ENCODE measurements at places on chromosomes 11 and 22.

- DNase-seq, result no peak
Observed at GRCh38 chr11:70498171-70498571, 99.8 kb downstream of the CTTN start.

DNA sequence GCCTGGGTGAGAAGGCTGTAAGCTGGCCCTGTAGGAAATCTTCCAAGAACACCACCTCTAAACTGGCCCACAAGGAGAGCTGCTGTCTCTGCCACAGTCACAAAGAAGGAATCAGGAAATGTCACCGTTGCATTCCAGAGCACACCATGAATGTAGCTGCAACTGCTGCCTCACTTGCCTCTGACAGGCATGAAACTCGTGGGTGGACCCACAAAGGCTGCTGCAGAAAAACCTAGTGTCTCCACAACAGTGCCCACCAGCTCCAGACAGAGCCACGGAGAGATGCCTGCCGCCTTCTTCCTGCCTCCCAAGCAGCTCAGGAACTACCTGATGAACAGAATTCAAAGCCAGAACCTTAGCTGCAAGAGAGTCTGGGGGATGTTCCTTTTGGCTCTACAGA lies 10.5 kb downstream of the DNAJB13 start:
- no peak for DNase-seq

DNA sequence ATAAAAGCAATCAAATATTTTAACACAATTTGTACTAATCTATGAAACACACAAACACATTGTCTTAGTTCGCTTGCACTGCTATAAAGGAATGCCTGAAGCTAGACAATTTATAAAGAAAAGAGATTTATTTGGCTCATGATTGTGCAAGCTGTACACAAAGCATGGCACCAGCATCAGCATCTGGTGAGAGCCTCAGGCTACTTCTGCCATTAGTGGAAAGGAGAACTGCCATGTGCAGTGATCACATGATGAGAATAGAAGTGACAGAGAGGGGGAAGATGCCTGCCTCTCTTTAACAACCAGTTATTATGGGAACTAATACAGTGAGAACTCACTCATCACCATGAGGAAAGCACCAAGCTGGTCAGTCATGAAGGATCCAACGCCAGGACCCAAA lies 105.1 kb downstream of the GUCY1A2 start:
- no peak for DNase-seq

GRCh38 chr11:117490911-117491310 lies 163.3 kb downstream of the CEP164 start:
- DNase-seq, result no peak

DNA sequence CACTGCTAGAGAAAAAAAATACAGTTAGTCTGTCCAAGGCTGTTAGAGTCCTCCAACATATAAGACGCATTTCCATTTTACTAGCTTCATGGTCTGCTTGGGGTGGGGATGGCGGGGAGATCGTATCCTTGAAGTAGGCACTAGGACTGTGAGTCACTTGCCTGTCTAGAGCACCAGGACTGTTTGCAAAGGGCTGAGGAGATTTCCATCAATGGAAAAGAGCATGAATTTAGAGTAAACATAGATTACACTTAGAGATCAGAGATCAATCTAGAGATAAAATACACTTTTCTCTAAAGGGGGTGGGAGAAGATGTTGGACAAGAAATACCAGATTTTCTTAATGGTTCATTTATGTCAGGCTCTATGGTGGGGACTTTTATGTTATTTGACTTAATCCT lies 1.7 kb upstream of the MS4A7 start:
- DNase-seq, result no peak

DNA sequence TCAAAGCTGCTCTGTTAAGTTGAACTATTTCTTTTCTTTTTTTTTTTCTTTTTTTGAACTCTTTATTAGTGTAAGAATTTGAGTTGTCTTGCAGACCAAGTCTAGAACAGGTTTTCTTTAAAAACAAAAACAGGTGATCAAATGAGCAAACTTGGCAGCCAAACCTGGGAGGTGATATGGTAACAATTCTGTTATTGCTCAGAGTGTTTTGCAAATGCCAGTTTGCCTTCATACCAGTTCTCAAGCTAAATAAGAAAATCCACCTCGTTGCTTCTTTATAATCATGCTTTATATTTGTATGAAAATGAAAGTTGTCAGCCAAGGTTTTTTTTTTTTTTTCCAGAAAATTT lies 76.9 kb downstream of the DEPDC5 start:
- no peak for DNase-seq

- DNase-seq, result no peak
Observed at GRCh38 chr11:20075627-20076026, 84.6 kb downstream of the DBX1 start.

DNA sequence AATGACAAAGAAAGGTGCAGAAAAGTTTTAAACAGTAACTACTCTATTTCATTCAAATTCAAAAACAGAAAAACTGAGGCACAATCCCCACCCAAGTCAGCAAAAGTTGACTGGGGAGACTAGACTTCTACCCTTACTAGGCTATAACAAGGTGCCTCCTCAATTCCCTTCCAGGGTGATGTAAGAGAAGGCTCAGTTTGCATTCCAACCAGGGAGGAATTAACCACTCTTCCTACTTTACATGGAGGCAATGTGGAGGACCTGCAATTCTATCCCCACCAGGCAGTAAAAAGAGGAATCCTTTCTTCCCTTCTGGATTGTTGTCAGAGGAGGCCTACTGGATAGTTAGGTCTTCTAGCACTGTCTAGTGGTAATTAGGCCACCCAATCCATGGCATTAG lies 26.1 kb downstream of the TYR start:
- DNase-seq, result no peak

DNA sequence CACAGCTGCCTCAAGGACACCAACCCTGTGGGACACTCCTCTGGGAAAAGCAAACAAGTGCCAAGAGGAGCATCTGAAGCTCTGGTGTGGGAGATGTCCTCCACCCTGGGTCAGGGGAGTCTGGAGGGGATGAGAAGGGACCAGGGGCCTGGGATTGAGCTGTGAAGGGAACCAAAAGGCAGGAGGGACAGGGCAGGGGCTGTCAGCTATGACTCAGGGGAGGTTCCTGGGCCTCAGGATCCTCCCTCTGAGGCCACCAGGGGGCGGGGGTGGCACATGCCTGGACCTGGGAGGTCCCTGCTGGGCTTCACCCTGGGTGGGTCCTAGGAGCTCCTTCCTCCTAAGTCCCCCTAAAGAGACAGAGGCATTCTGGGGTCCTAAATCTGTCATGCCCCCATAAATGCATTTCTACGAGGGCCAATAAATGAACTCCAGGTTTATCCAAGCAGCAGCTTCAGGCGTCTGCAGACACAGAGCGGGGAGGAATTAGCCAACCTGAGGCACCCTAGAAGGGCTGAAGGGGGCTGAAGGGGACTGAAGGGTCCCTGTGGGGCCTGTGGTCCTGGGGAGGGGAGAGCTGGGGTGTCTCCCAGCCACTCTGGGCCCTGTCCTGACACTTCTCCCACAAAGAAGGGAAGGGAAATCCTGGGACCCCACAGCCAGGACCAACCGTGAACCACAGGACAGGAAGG lies 31.9 kb upstream of the IGLL5 start:
- DNase-seq, result peak; percentile 45

GRCh38 chr11:17865765-17866428 lies 131.3 kb downstream of the KCNC1 start:
- no peak for DNase-seq

DNA sequence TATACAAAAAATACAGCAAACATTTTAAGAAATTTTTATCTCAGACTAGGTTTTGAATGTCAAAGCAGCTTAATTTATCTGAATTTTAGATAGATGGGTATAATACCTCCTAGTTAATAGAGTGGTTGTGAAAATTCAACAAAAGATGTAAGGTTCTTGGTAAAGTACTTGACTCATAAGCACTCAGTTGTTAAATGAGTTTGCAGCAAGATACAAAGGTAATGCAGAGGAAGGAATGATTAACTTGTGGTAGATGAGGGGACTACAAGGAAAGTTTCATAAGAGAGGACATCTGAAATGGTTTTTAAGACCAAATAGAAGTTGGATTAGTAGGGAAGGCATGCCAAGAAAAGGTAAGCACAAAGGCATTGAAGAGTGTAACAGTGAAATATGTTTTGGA lies 37.4 kb downstream of the PPME1 start:
- DNase-seq, result no peak

- no peak for DNase-seq
Observed at GRCh38 chr11:12144330-12145174, 34.2 kb downstream of the MICAL2 start.
